Right ventricle myocardium superior (tissue), 1 donor: ENCODE measurements at places on chromosomes 2 and 18.

- peak; percentile 78 for DNase-seq
Measured at GRCh38 chr2:196239622-196240587, 68.5 kb upstream of the STK17B start.

DNA sequence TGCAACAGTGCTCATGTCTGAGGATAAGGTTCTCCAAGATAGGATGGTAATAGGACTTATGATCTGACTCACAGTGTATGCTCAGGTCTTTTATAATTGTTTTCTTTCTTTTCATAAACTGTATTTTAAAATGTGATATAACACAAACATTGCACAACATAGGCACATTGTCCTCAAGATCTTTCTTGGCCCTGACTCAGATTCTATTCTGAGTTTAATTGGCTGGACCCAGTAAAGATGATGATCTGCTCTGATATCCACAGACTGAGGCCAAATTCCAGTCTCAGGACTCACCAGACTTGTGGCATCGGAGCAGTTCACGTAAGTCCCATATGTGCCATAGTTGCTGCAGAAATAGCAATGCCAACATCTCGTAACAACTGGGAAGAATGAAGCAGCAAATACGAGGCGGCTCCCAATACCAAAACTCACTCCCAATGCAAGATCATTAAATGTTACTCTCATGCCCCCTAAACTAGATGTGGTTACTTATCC is 448.9 kb upstream of the SLC14A2 start:
- no peak for DNase-seq

- DNase-seq: no peak
Measured at GRCh38 chr2:160550048-160550447, 56.4 kb upstream of the RBMS1 start.

GRCh38 chr2:190649035-190649797 is at the start of gene NAB1:
Gene NAB1, plus strand, starts transcription at chr2:190649083. Its CDS starts 10,094 bp downstream, at chr2:190659177.
- peak; percentile 77 for DNase-seq

GRCh38 chr18:44882163-44882868 is 201.6 kb downstream of the SETBP1 start:
- peak; percentile 53 for DNase-seq

GRCh38 chr2:18950361-18950851 is 361.0 kb upstream of the NT5C1B start:
- DNase-seq: no peak

DNA sequence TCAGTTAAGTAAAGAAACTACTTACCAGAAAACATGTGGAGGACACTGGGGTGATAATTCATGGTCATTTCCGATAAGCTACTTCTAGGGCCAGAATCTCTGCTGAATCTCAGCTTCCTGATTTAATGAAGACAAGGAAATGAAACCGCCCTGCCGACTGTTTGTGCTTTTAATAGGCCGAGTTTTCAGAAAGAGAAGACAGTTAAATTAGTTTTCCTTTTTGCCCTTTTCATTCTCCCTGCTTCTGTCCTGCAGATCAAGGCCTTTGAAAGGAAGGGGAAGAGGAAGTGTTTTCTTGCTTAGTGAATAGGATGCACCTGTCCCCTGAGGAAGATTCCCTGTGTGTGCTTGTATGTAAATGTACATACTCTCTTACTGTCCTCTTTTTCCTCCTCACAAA is 126.6 kb downstream of the SH3RF3 start:
- no peak for DNase-seq

- DNase-seq: peak; percentile 28
Measured at GRCh38 chr2:10424051-10424450, 24.1 kb downstream of the ODC1 start.

- DNase-seq: no peak
Measured at GRCh38 chr2:151482171-151482725, 72.5 kb downstream of the RIF1 start.

- DNase-seq: no peak
Measured at GRCh38 chr2:81672923-81673322, 1368.4 kb upstream of the LRRTM1 start.

DNA sequence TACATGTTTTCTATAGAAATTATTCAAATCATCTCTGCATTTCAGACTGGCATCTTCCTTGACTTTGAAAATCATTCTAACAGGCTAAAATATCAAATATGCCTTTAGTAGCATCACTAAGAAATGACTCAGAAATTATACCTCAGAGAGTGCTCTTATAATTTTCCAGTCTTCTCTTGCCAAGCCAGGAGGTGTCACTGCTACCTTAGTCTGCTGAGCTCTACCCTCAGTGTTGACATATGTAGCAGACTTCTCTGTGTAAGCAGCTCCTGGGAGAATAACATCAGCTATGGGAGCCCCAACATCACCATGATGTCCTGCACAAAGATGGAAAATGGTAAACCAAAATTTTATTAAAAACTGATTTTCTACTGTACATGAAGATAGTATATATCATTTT is 31.6 kb downstream of the NDUFS1 start:
- DNase-seq: no peak

- DNase-seq: no peak
Measured at GRCh38 chr2:212124598-212124997, 414.0 kb downstream of the ERBB4 start.

GRCh38 chr2:2101924-2102323 is 229.2 kb downstream of the MYT1L start:
- no peak for DNase-seq

DNA sequence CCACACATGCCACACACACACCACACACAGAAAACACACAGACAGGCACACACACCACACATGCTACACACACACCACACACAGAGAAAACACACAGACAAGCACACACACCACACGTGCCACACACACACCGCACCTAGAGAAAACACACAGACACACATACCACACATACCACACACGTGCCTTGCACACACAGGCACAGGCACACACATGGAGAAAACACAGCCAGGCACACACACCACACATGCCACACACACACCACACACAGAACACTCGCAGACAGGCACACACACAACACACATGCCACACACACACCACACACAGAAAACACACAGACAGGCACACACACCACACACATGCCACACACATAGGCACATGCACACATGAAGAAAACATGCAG is 242.1 kb upstream of the MYT1L start:
- no peak for DNase-seq

DNA sequence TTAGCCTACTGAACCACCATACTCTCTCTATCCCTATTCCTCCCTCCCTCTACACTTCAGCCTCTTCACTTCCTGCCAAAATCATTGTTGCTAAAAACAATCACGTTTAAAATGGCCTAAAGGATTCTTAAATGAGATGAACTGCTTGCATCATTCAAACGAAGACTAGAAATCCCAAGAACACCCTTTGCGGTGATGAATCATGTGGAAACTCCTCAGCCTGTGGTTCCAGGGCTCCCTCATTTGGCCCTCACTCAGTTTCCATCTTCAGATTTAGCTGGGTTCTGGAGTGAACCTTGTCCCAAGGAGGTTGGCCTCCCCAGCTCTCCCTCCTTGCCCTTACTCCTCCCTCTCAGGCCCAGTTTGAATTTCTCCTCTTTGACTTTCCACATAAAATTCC is 125.6 kb upstream of the CDC42EP3 start:
- no peak for DNase-seq

GRCh38 chr2:236748385-236748784 is 178.8 kb downstream of the ACKR3 start:
- peak; percentile 61 for DNase-seq

GRCh38 chr2:205858275-205858674 is 176.0 kb downstream of the NRP2 start:
- no peak for DNase-seq

- DNase-seq: no peak
Measured at GRCh38 chr2:113724010-113724409, 32.4 kb downstream of the SLC35F5 start.

GRCh38 chr2:224982910-224983711 is 59.2 kb downstream of the DOCK10 start:
- DNase-seq: peak; percentile 44

- no peak for DNase-seq
Measured at GRCh38 chr2:54423213-54423612, 32.9 kb upstream of the SPTBN1 start.

GRCh38 chr18:32424696-32425095 is 46.0 kb downstream of the GAREM1 start:
- no peak for DNase-seq

DNA sequence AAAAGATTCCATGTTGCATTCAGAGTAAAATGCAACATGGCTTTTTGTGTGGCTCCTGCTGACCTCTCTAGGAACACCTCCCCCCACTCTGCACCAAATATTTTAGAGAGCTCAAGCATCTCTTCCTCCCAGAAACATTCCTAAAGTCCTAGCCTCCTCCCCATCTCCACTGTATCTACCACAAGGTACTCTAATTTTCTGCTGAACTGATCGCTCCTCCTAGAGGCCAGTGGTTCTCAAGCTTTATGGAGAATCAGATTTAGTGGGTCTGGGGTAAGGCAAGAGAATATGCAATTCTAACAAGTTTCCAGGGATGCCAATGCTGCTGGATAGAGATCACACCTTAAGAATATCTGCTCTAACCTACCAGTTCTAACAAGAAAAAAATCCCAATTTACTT is 89.5 kb upstream of the HNRNPA3 start:
- no peak for DNase-seq

- DNase-seq: no peak
Measured at GRCh38 chr2:225429717-225430116, 30.2 kb downstream of the NYAP2 start.

DNA sequence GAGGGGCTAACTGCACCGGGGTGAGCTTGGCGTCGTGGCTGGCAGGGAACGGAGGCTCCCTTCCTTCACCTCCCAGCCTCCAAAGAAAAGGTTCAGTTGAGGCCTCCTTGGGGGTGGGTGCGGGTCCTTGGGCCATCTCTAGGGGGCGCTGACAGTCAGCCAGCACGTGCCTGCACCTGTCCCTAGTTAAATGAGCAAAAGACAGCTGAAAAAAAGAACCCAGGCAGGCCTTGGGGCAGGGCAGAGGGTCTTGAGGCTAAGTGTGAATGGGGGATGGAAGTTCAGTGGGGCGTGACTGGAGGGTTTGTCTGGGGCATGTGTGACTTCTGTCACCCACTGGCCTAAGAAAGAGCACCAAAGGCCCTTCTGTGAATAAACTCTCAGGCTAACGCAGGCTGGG is 56.4 kb downstream of the ZFP36L2 start:
- DNase-seq: peak; percentile 61

GRCh38 chr2:86661333-86661732 is 37.7 kb upstream of the RNF103 start:
- DNase-seq: no peak

- DNase-seq: no peak
Measured at GRCh38 chr2:180669016-180669415, 311.4 kb upstream of the UBE2E3 start.

GRCh38 chr18:10660179-10660884 is 134.5 kb downstream of the NAPG start:
- DNase-seq: peak; percentile 62

DNA sequence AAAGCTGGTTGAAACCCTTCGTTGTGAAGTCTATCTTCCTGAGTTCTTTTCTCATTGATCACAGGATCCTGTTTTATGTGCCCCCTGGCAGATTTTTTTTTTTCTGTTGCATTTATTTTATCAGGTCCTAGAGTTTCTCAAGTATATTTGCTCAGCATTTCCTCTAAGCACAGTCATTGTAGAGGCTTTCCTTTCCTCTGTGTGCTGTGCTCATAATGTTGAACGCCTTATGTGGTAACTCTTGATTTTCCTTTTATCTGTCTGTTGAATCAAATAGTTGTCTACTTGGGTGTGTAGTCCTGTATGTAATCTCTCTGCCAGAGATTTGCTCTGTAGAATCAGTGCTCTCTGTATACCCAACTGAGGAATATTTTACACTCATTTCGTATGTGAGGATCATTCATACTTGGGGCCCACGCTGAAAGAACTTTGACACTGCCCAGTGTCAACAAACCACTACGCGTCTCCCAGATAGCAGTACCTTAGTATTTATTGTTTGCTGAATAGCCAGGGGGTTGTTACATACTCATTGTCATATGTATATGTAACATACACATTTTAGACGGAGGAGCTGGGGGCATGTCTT is 118.2 kb downstream of the CTNNA2 start:
- no peak for DNase-seq

- DNase-seq: no peak
Measured at GRCh38 chr2:43448011-43448821, 147.6 kb downstream of the THADA start.
